ENCODE measurements at places on chromosomes 1 and 21.

DNA sequence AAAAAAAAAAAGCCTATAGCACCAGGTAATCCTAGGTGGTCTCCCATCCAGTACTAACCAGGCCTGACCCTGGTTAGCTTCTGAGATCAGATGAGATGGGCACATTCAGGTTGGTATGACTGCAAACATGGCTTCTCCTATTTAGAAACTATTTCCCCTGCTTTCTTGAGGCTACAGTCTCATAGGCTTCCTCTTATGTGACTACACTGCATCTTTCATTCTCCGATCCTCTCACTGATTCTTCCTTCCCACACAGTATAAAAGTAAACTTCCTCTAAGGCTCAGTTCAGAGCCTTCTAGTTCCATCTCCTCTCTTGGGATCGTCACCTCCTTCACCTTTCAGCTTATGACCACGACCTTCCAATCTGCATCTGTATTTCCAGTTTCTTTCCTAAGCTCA is 30.4 kb upstream of the RNF2 start:
- DNase-seq = no peak

GRCh38 chr1:117070124-117070523 is 10.0 kb downstream of the TTF2 start:
- no peak for DNase-seq

- DNase-seq = no peak
These were observed 283.1 kb downstream of the HLX start for GRCh38 chr1:221162352-221162751.

- no peak for DNase-seq
These were observed 12.4 kb downstream of the EPHA8 start for GRCh38 chr1:22575532-22576149.

DNA sequence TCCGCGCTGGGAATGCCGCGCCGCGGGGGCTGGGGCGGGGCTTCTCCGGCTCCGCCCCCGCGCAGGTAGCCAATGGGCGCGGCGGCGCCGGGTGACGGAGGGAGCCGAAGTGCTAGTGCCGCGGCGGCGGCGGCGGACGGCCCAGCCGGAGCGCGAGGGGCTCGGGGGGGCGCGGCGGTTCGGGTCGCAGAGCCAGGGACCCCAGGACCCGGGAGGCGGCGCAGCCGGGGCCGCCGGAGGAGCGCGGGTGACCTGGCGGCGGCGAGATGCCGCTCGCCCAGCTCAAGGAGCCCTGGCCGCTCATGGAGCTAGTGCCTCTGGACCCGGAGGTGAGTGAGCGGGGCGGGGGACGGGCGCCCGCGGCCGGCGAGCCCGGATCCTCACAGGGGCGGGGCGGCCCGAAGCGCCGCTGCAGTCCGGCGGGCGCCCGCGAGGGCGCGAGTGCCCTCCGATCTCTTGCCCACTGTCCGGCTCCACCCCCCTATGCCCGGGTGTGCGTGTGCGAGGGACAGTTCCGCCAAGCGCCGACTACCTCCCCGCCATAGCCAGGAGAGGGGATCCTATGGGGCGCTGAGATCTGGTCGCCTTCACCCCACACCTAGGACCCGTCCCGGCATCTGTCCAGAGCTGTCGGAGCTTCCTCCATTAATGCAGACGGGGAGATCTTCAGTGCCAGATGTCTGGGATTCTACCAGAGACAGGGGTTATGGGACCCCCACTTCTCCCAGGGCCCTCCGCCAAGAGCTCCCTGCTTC is at the start of gene RPS6KA1:
Gene RPS6KA1, plus strand, starts transcription at position 107 of the 755 bp plus-strand sequence. Its CDS starts 160 bp downstream, at position 267.
- peak; percentile 62 for DNase-seq

- peak; percentile 31 for DNase-seq
These were observed 5.5 kb downstream of the GPR137B start for GRCh38 chr1:236147521-236148469.

DNA sequence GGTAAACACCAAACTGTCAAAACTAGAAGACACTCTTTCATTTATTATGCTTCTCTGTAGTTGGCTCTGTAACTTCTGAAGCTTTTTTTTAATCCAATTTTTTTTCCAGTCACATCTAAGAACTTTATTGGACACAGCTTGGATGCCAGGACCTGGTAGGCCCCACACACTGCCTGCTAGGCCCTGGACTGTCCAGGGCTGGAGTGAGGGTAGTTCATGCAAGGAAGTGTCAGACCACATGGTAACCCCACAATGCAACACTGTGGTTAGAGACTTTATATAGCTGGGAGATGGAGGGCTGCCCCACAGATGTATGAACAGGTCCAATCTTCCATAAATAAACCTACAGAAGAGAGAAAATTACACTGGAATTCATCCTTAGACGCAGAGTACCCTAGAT is 7.1 kb downstream of the SLC2A1 start:
- DNase-seq = peak; percentile 6

DNA sequence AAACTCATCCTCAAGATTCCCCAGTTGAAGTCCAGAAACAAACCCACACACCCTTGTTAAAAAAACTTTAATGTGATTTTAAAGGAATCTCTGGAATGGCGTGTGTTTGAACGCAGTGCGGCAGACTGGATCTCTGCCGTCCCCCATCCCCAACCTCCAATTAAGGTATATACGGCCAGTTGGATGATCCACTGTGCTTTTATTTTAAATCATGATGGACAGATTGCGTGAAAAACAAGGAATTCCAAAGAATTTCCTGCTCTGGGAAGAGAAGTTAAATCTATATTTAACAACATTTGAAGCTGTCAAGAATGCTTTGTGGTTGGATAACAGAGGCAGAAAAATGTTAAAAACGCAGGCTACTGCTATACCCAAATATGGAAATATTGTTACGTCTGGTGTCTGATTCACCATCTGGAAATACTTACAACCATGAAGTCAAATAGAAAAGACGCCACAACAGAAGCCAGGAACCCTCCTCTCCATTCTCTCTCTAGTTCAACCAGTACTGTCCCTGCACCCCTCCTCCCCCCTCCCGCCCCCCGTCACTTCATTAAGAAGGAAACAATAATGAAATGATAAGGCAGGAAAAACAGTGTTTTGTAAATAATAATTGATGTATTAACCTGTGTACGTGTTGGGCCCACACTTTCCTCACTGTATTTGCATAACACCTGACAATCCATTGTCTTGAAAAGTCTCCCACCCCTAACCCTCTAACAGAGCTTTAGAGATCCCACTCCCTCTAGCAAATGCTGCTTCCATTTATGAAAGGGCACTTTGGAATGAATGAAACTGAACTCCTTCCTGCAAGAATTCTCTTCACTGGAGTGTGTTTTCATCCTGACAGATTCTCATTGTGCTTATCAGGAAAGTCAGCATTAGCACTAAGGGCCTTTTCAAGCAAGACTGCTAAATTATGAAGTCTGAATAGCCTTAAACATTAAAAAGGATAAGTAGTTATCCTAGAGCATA is 2.0 kb upstream of the CCN1 start:
- no peak for DNase-seq

DNA sequence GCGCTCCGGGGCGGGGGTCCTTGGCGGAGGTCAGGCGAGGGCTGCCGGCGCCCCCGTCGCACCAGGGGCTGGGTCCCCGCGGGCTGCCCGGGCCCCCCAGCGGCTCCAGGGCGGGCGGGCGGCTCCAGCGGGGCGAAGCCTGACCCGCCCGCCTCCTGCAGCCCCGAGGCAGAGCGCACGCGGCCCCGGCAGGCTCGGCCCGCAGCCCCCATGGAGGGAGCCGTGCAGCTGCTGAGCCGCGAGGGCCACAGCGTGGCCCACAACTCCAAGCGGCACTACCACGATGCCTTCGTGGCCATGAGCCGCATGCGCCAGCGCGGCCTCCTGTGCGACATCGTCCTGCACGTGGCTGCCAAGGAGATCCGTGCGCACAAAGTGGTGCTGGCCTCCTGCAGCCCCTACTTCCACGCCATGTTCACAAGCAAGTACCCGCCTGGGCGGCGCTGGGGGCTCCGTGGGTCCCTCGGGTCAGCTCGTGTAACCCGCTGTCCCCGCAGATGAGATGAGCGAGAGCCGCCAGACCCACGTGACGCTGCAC is 817 bp downstream of the KLHL17 start:
- no peak for DNase-seq

GRCh38 chr1:28646040-28646439 is 2.4 kb upstream of the RNU11 start:
- DNase-seq = peak; percentile 55

GRCh38 chr1:26574719-26575251 is 45.2 kb downstream of the RPS6KA1 start:
- no peak for DNase-seq

GRCh38 chr1:80594013-80594412 is 1206.7 kb upstream of the ADGRL2 start:
- DNase-seq = peak; percentile 80

DNA sequence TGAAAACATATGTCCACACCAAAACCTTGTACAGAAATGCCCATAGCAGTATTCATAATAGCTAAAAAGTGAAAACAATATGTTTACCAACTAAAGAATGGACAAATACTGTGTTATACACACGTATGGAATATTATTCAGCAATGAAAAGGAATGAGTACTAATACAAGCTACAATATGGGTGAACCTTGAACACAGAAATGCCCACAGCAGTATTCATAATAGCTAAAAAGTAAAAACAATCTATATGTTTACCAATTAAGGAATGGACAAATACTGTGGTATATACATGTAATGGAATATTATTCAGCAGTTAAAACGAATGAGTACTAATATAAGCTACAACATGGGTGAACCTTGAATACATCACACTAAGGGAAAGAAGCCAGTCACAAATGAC is 3.0 kb downstream of the BTG3 start:
- DNase-seq = no peak

- no peak for DNase-seq
These were observed 19.5 kb upstream of the COL6A2 start for GRCh38 chr21:46078322-46078977.

DNA sequence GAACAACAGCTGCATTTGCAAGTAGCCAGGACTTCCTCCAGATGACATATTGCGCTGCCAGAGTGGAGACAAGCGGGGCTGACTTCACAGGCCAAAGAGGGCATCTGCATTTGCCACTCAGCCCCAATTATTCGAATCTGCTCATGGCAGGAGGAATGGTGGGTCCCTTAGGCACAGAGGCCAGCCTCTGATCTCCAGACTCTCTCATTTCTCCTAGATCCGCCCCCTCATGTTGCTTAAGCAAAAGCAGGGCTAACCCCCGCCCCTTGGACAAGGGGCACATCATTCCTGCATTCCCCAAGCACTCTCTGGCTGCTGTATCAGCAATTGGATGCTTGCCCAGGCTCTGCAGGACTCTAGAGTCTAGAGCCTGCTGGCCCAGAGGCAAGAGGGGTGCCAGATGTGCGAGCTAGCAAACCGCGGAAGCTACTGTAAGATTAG is 262.4 kb downstream of the ST6GALNAC3 start:
- peak; percentile 18 for DNase-seq

GRCh38 chr21:30116479-30116878 is 50.1 kb downstream of the CLDN17 start:
- DNase-seq = no peak

DNA sequence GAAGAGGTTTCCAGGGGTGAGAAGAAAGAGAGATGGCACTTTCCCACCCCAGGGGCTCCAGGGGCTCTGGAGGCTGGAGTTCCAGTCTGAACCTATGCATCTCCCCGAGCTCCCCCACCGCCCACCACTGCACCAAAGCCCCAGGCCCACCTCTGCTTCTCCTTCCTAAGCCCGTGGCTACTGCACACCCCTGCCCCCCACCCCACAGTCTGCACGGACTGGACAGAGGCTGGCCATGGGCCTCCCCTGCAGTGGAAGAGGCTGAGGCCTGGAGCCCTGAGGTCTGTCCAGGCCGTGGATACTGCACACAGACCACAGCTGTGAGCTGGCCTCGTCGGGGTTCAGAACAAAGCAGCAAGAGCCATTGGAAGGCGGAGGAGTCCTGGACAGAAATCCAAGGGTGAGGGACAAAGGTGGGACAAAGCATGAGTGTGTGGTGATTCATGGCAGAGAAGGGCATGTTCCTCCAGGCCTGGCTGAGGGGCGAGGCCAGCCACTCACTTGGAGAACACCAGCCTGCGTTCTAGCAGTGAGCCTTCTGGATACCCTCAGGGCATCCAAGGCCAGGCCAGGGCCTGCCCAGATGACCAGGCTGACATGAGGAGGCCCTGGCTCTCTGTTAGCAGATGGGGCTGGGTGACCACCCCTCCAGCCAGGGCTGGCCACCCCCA is 244.8 kb upstream of the VAMP3 start:
- DNase-seq = peak; percentile 47

GRCh38 chr21:42101246-42101645 is 30.1 kb downstream of the UMODL1 start:
- DNase-seq = no peak

DNA sequence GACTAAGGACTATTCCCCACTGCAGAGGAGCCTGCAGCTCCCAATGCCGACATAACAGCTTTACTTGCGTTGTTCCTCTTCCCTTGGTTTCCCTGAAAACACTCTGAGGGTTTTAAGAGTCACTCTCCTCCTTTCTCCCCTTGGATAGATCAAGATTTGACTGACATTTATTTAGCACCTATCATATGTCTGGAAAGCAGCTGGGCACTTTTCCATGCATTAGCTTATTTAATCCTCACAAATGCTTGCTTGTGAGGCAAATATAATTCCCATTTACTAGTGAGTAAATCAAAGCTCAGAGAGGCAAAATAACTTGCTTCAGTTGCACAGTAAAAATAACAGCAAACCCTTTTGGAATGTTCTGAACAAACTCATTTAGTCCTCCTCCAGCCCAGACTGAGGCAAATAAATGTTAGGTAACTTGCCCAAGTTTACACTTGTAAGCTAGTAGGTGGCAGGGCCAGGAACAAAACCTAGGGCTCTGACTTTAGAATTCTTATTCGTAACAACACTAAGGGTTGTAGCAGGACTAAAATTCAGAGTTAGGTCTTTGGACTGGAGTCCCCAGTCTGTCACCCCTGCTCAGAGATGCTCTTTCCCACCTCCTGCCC is 81.4 kb downstream of the KCND3 start:
- DNase-seq = no peak

GRCh38 chr1:162580308-162580707 is 18.8 kb downstream of the UAP1 start:
- no peak for DNase-seq

DNA sequence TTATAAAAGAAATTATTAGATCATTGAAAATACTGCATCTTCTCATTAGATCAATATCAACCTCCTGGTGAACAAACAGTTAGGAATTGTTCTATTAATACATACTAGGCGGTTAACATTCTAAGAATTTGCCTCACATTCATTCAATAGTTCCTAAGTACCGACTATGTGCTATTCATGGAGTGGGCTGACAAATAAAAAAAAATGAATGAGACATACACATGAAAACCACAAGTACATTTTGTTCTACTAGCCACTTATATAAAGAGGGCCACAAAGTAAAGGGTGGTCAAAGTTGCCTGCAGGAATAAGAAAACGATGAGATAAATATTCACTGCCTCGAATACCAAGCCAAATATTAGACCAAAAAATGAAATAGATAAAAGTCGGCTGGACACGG is 294.4 kb downstream of the SDCCAG8 start:
- DNase-seq = no peak

GRCh38 chr1:218475699-218476098 is 130.6 kb downstream of the TGFB2 start:
- DNase-seq = no peak
